ENCODE measurements at places on chromosomes 12 and 14. TPM values are rescaled to one million over a fixed set of nuclear protein-coding genes. Genes with fewer than 3 reads are reported as not detected.

Gene KLHDC1
- 11.4 TPM for total RNA-seq

Gene OR11H6
- not detected for total RNA-seq

Gene GLRX5
- total RNA-seq, result 22.9 TPM

Gene TMCC3
- total RNA-seq, result 12.4 TPM

Gene ANKS1B
- total RNA-seq, result 45.5 TPM

Gene RAB5B
- 70.3 TPM for total RNA-seq

Gene MANSC4
- total RNA-seq, result not detected

Gene TCL1B
- not detected for total RNA-seq

Gene NFE2
- not detected for total RNA-seq

Gene DPPA3
- not detected for total RNA-seq

Gene GALNT8
- 1.9 TPM for total RNA-seq

Gene GRIN2B
- not detected for total RNA-seq

- H3K4me1 ChIP-seq, result no peaks in the 10 kb centered on the region
- H3K27ac ChIP-seq, result no peak overlapping the region
- no peaks in the 10 kb centered on the region for H3K27me3 ChIP-seq
These were observed 448.5 kb downstream of the TMEM121 start for GRCh38 chr14:105974902-105975301.

- no peak for DNase-seq
- H3K36me3 ChIP-seq, result no peaks in the 10 kb centered on the region
- no peak overlapping the region for H3K27ac ChIP-seq
- no peaks in the 10 kb centered on the region for H3K4me1 ChIP-seq
- H3K27me3 ChIP-seq, result no peaks in the 10 kb centered on the region
These were observed 728.5 kb downstream of the FSCB start for GRCh38 chr14:43778570-43778936.

DNA sequence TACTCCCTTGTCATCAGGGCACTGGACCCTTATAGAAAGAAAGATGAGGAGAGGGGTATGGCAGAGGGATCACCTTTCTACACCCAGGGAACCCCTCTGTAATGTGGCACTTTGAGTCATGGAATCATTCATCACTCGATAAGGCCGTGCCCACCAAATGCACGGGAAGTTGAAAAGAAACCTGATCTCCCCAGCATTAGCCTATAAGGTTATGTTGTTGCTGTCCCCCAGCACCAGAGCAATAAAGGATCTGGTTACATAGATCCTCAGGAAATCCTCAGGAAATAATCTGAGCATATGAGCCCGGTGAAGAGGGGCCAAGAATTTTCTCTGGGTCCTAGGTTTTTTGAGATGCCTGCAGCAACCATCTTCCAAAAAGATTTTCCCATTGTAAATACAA lies 148.8 kb upstream of the CRY1 start:
- H3K36me3 ChIP-seq, result no peaks in the 10 kb centered on the region
- no peak overlapping the region for H3K27ac ChIP-seq
- no peaks in the 10 kb centered on the region for H3K4me1 ChIP-seq
- no peaks in the 10 kb centered on the region for H3K27me3 ChIP-seq
- no peak overlapping the region for H3K4me3 ChIP-seq

DNA sequence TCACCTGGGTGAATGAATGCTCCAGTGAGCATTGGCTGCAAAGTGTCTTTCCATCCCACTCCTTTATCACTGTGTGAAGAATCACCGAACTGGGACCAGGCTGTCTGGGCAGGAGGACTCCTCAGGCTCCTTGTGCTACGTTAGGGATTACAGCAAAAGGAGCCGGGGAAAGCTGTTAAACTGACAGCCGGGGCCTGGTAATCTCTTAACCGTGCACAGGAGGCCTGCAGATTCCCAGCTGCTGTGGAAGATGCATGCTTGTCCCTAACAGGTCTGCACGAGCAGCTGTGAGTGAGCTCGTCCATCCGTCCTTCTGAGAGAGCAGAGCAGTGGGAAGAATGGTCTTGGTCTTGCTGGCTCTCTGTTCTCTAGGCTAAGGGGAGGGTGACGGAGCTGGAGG lies 231.5 kb downstream of the AACS start:
- no peak overlapping the region for H3K27ac ChIP-seq
- H3K27me3 ChIP-seq, result no peaks in the 10 kb centered on the region
- no peaks in the 10 kb centered on the region for H3K4me1 ChIP-seq
- H3K4me3 ChIP-seq, result no peak overlapping the region

GRCh38 chr12:40733871-40734270 lies 41.6 kb downstream of the CNTN1 start:
- H3K4me3 ChIP-seq, result no peak overlapping the region
- H3K4me1 ChIP-seq, result no peaks in the 10 kb centered on the region
- DNase-seq, result no peak
- H3K27me3 ChIP-seq, result no peaks in the 10 kb centered on the region
- H3K27ac ChIP-seq, result no peak overlapping the region

- H3K27ac ChIP-seq, result no peak overlapping the region
- H3K27me3 ChIP-seq, result no peaks in the 10 kb centered on the region
- no peaks in the 10 kb centered on the region for H3K36me3 ChIP-seq
- no peak overlapping the region for H3K4me3 ChIP-seq
These were observed 95.2 kb upstream of the FOXG1 start for GRCh38 chr14:28671425-28671824.

- peaks cover 12% of the 10 kb centered on the region for H3K4me1 ChIP-seq
- DNase-seq, result no peak
- peak overlapping the region; percentile 80 for H3K27ac ChIP-seq
- H3K4me3 ChIP-seq, result no peak overlapping the region
- H3K27me3 ChIP-seq, result no peaks in the 10 kb centered on the region
- H3K36me3 ChIP-seq, result peaks cover 9% of the 10 kb centered on the region
These were observed 153.6 kb upstream of the FKBP4 start for GRCh38 chr12:2641207-2641606.

DNA sequence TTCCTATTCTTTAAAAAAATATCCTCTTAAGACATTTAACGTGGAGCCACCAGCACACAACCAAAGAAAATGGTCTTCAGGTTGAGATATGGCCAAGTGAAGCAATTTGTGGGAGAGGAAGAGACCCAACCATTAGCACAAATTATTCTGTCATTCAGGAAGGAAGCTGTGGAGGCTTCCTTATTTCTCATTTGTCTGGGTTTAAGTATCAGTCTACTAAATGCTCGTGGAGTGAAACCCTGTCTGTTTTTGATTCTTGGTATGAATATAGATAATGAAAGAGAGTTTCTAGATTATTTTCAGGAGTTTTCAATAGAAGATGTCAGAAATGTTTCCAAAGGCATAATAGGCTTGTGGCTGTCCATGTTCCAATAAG lies 125.1 kb downstream of the GPR65 start:
- peak overlapping the region; percentile 30 for H3K4me3 ChIP-seq
- peaks cover 12% of the 10 kb centered on the region for H3K4me1 ChIP-seq
- no peak for DNase-seq
- no peaks in the 10 kb centered on the region for H3K36me3 ChIP-seq

GRCh38 chr12:46548605-46549071 lies 176.1 kb upstream of the SLC38A2 start:
- no peak overlapping the region for H3K27ac ChIP-seq
- no peak for DNase-seq
- no peaks in the 10 kb centered on the region for H3K36me3 ChIP-seq
- no peaks in the 10 kb centered on the region for H3K27me3 ChIP-seq
- H3K4me1 ChIP-seq, result no peaks in the 10 kb centered on the region

GRCh38 chr12:62601765-62602164 lies 135.1 kb downstream of the MON2 start:
- H3K36me3 ChIP-seq, result no peaks in the 10 kb centered on the region
- peaks cover 9% of the 10 kb centered on the region for H3K4me1 ChIP-seq
- peak overlapping the region; percentile 98 for H3K27ac ChIP-seq

- H3K36me3 ChIP-seq, result no peaks in the 10 kb centered on the region
- H3K27ac ChIP-seq, result no peak overlapping the region
- DNase-seq, result no peak
- no peak overlapping the region for H3K4me3 ChIP-seq
These were observed 47.3 kb downstream of the CHGA start for GRCh38 chr14:92970271-92970670.

- no peak overlapping the region for H3K4me3 ChIP-seq
- H3K36me3 ChIP-seq, result no peaks in the 10 kb centered on the region
- DNase-seq, result no peak
- H3K27me3 ChIP-seq, result no peaks in the 10 kb centered on the region
- H3K27ac ChIP-seq, result no peak overlapping the region
- H3K4me1 ChIP-seq, result no peaks in the 10 kb centered on the region
These were observed 588.3 kb downstream of the SLC16A7 start for GRCh38 chr12:60184096-60184495.

DNA sequence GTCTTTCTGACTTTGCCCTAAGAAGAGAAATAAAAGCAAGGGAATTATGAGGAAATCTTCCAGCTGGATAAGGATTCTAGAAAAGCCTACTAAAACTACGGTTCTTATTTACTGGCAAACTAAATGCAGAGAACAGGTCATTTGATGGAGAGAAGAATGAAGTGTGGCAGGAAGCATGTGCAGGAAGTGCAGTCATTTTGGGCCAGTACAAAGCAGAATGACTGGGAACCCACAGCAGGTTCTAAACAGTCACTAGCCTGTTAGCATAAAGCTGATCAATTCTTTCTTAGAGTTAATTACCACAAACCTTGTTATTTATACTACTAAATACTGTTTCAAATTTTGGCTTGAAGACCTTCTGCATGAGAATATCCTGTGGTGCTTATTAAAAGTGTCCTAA lies 36.7 kb downstream of the CFAP54 start:
- no peaks in the 10 kb centered on the region for H3K36me3 ChIP-seq
- H3K4me1 ChIP-seq, result no peaks in the 10 kb centered on the region
- DNase-seq, result no peak
- H3K27me3 ChIP-seq, result no peaks in the 10 kb centered on the region

- H3K36me3 ChIP-seq, result no peaks in the 10 kb centered on the region
- no peaks in the 10 kb centered on the region for H3K27me3 ChIP-seq
- no peaks in the 10 kb centered on the region for H3K4me1 ChIP-seq
- H3K4me3 ChIP-seq, result no peak overlapping the region
These were observed 69.0 kb downstream of the SSPN start for GRCh38 chr12:26264215-26264838.

DNA sequence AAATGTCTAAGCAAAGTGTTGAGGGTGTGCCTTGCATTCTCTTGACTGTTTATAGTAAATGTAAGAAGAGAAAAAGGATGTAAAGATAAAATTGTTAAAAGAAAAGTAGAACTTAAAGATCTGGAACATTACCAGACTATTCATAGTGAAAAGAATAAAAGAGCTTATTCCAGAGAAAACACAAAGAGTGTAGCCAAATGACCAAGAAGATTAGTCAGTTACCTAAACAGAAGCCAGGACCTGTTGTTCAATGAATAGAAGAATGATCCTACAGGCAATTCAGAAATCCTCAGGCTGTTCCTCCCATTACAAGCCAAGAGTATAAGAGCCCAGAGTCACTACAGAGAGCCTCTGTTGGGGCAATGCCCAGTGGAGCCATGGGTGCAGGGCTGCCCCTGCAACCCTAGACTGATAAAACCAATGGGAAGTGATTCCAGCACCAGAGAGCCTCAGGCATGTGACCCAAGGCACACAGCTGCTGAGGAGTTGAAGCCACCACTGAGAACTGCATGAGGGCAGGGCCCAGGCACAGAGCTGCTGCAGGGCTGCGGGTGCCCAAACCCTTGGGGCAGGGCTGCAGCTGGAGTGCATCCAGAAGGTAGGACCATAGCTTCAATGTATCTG lies 91.1 kb upstream of the SLC38A4 start:
- DNase-seq, result no peak
- no peaks in the 10 kb centered on the region for H3K4me1 ChIP-seq
- H3K36me3 ChIP-seq, result no peaks in the 10 kb centered on the region
- no peak overlapping the region for H3K27ac ChIP-seq
- H3K27me3 ChIP-seq, result no peaks in the 10 kb centered on the region
- H3K4me3 ChIP-seq, result no peak overlapping the region

- H3K4me3 ChIP-seq, result no peak overlapping the region
- H3K27ac ChIP-seq, result no peak overlapping the region
- no peaks in the 10 kb centered on the region for H3K27me3 ChIP-seq
- H3K4me1 ChIP-seq, result no peaks in the 10 kb centered on the region
- DNase-seq, result no peak
These were observed 12.1 kb downstream of the SPX start for GRCh38 chr12:21538061-21538653.

Measured in thoracic aorta (tissue), 2 donors.